ENCODE measurements at places on chromosomes 3 and 15.

GRCh38 chr3:128006061-128007032, 45.9 kb upstream of the SEC61A1 start:
- DNase-seq: no peak

GRCh38 chr3:15108869-15109268, 9.9 kb upstream of the RBSN start:
- DNase-seq: no peak

DNA sequence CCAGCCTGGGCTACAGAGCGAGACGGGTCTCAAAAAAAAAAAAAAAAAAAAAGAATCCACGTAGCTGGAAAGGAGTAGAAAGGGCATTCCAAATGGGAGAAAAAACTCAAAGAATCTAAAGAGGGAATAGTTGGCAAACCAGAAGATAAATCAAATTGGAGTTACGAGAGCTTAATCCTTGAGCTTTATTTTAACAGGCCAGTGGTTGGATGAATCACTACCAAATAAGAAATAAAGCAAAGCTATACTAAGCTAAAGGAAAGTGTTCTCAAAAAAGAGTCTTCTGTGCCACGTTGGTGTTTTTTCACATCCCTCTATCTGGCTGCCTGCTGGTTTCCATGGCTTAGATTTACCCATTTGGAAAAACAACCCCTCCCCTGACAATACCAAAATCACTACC, 14.0 kb downstream of the VGLL4 start:
- no peak for DNase-seq

GRCh38 chr3:190435618-190436017, 14.1 kb downstream of the TMEM207 start:
- DNase-seq: no peak

- no peak for DNase-seq
Measured at GRCh38 chr15:79028411-79028964, 62.1 kb downstream of the RASGRF1 start.

GRCh38 chr3:193722566-193722965, 129.6 kb downstream of the OPA1 start:
- no peak for DNase-seq

DNA sequence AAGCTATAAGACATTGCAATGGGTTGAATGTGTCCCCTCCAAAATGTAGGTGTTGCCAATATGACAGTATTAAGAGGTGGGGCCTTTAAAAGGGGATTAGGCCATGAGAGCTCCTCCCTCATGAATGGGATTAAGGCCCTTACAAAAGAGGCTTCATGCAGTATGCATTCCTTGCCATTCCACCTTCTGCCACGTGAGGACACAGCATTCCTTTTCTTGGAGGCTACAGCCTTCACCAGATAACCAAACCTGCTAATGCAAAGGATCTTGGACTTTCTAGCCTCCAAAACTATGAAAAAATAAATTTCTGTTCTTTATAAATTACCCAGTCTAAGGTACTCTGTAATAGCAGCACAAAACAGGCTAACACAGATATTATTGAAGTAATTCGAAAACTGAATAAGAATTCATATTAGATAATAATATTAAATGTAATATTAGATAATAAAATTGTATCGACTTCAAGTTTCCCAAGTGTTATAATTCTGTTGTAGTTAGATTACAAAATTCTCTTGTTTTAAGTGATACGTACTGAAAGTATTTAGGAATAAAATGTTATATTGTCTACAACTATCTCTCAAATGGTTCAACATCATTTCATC, 29.4 kb upstream of the ATP8B4 start:
- DNase-seq: no peak

DNA sequence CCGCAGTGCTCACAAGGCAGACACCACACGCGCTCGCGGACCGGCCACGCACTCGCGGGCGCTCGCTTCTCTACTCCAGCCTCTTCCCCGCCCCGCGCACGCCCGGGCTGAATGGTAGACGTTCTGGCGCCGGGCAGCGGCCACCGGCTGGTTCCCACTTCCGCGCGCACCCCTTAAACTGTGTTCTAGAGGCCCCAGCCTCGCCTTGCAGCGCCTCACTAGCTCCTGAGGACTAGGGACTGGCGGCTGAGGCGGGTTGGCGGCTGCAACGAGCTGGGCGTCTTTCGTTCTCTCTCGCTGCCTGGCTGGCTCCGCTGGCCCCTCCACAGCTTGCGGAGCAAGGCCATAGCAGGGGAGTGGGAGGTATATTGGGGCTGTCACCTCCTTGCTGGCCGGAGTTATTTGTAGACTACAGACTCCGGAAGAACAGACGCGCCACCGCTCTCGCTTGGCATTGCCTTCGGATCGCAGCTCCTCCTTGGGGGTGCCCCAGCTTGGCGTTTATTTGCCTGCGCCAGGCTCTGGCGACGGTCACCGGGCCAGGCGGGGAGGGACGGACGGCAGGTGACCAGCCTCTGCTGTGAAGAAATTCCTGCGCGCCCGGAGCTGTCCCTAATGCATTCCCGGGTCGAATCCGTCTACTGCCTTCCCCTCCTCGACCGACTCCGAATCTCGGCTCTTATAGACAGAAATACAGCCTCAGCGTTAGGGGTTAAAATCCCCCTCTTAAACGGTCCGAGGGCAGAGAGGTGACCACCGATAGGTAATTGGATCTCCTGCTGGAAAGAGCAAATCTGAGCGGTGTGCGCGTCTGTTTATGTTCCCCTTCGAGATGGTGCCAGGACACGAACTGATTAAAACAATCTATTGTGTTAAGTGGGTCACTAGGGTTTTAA, 1.3 kb downstream of the GREM1 start:
- DNase-seq: no peak

GRCh38 chr15:49134683-49135341, 20.6 kb downstream of the COPS2 start:
- no peak for DNase-seq

- no peak for DNase-seq
Measured at GRCh38 chr3:175965036-175965435, 1105.9 kb downstream of the NAALADL2 start.

GRCh38 chr3:67458408-67458807, 196.0 kb downstream of the SUCLG2 start:
- DNase-seq: no peak

DNA sequence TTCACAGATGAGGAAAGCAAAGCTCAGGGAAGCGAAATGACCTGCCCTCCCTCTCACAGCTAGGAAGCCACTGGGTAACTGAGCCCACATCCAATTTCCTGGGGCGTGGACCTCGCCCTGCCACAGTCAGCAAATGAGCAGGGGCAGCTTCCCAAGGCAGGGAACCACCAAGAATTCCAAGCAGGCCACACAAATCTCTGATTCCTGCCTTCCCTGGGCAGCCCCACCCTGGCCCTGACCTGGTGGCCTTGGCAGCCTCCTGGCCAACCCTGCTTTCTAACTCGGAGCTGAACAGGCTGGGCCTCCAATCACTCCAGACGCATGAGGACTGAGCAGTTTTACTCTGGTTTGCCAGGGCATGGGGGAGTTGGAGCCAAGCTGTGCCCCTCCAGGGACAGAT, 203.7 kb upstream of the TLE3 start:
- no peak for DNase-seq
